ENCODE measurements at places on chromosomes 1 and 21.

- DNase-seq: no peak
Observed at GRCh38 chr1:167792188-167792565, 70.4 kb downstream of the MPZL1 start.

DNA sequence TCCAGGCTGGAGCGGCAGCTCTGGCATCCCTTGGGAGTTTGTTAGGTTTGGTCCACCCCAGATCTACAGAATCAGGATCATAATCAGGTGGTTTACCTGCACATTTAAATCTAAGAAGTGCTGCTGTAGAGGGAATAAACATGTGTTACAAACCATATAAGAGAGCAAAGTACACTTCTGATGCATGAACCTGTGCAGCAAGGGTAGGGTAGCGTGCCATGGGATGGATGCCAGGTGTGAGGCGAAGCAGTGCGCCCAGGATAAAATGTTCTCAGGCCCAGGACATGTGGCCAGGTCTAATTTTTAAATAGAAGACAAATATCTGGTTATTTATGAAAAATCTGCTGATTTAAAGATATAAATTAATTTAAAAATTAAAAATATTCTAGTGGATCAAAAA, 308.8 kb upstream of the USP24 start:
- no peak for DNase-seq

GRCh38 chr1:198187973-198188588, 31.3 kb downstream of the NEK7 start:
- DNase-seq: no peak

GRCh38 chr1:152745289-152745704, 12.5 kb upstream of the KPRP start:
- DNase-seq: no peak
